ENCODE measurements at places on chromosomes 7 and 10.

- DNase-seq = no peak
Measured at GRCh38 chr7:92609921-92610518, 19.8 kb upstream of the FAM133B start.

GRCh38 chr7:98810153-98810802 is 59.5 kb downstream of the TMEM130 start:
- peak; percentile 3 for DNase-seq

GRCh38 chr7:158541346-158542010 is 46.1 kb downstream of the PTPRN2 start:
- DNase-seq = no peak

DNA sequence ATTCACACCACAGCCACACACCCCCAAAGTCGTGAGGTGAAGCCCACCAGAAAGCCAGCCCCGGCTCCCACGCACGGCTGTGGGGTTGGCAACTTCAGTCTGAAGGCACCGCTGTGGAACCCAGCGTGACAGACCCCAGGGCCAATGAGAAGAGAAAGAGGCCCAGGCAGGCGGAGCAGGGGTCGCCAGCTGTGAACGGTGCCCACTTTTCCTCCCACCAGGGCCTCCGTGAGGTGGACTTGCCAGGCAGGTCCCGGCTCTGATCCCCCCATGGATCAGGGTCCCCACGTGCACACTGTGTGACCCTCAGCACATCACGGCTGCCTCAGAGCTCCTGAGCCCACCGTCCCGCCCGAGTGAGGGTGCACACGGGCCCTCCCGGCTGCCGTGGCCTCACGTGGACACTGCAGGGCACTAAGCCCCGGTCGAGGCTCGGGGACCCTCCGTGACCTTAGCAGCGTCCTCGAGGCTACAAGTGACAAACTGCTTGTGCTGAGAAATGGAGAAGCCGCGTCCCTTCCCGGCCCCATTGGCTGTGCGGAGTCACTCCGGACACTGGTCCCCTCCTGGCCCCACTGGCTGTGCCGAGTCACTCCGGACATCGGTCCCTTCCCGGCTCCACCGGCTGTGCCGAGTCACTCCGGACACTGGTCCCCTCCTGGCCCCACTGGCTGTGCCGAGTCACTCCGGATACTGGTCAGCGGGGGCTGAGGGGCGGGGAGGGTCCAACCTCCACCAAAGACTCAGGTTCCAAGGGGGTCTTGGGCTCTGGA is 72.4 kb upstream of the PDGFA start:
- DNase-seq = no peak

DNA sequence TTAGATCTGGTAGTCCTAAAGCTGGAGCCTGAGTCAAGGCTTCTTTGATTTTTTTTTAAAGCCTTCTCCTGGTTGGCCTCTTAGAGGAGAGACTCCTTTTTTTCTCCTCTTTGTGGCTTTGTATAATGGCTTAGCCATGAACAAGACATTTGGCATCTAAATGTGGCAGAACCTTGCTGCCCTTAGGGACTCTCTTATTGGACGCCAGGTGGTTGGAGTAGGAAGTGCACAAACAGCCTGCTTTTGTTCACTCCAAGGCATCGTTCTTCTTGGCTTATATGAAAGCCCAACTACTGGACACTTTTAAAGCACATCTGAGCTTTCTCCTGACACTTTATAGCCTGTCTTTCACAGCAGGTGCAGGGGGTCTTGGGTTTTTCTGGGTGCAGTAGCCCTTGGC is 25.0 kb downstream of the ZPBP start:
- DNase-seq = no peak

- no peak for DNase-seq
Measured at GRCh38 chr10:89785095-89785494, 83.7 kb downstream of the KIF20B start.

DNA sequence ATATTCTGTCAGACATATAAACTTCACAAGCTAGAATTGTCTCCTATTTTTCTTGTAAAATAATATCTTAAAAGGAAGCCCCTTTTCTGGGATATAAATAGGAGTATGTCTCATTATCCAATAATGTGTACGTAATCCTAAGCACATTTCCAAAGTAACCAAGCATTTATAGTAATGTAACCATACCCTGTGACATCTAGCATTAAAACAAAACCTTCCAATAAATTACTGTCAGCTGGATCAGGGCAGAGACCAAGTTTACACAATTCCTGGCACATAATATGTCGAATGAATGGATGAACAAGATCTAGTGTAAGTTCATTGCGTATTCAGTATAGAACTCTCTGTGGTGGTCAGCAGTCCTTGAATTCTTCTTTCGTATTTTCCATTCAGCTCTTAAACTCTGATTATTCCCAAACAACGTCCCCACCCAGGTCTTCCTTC is 14.3 kb downstream of the CPED1 start:
- no peak for DNase-seq

DNA sequence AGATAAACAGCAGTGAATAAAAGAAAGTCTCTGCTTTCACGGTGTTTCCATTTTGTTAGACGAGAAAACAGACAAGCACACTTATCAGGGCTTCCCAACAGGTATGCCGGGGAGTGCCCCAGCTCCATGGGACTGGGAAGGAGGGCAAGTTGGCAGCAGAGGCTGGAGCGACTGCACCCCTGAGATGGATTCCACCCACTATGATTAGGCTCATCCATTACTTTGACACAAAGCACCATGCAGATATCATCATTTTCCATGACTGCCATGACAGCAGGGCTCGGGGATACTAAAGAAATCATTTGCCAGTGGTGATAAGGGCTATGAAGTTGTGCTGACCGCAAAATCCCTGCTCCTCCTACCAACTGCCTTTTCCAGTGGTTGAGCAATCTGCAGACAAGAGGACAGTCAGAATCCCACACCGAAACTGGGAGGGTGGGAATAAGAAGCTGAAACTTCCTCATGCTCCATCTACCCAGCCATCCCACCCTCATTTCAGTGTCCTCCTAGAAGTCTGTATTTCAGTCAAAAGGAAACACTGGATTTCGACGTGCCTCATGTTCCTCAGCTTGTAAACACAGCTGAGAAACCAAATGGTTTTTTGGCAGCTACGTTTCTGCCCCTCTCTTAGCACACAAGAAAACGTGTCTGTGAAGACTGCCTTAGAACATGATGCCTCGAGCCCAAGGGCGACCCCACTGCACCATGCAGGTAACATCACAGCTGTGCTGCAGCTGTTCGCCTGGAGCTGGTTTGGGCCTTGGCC is 15.5 kb downstream of the CREB3L2 start:
- DNase-seq = no peak

- no peak for DNase-seq
Measured at GRCh38 chr10:62456611-62457101, 82.5 kb downstream of the ZNF365 start.

- DNase-seq = no peak
Measured at GRCh38 chr7:81605493-81605892, 164.4 kb downstream of the HGF start.

DNA sequence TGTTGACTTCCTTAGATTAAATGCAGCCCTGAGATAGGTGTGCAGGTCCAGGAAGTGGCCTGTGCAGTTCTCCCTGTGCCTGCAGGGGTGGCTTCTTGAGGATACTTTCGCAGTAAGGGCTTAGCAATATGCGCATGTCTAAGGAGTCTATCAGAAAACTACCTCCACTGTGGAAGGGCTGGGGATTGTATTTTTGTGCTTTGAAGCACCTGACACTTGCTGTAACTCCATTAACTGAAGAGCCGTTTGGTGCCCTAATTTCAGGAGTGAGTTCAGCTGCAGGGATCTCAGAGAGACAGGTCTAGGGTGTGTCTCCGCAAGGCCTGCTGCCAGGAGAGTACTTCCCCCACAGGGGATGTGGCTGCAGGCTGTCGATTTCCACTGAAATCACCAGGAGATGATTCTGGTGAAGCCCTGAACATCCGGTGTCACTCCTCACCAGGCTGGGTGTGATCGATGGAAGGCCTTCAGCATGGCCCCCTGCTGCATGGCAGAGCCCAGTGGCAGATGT is 35.5 kb downstream of the IKZF1 start:
- DNase-seq = no peak

DNA sequence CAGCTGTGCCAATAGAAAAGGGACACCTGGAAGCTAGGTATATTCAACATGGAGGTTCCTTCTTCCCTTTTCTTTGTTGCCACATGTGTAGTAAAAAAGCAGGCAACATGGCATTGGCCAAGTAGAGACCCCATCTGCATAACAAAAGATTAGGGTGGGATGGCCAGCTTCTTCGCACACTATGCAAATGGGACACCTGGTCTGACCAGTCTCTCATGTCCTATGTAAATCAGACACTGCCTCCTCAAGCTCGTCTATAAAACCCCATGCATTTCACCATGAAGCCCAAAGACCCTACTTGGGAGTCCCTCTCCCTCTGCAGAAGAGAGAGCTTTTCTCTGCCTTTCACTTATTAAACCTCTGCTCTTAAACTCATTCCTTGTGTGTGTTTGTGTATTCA is 53.9 kb downstream of the MYL10 start:
- DNase-seq = no peak

DNA sequence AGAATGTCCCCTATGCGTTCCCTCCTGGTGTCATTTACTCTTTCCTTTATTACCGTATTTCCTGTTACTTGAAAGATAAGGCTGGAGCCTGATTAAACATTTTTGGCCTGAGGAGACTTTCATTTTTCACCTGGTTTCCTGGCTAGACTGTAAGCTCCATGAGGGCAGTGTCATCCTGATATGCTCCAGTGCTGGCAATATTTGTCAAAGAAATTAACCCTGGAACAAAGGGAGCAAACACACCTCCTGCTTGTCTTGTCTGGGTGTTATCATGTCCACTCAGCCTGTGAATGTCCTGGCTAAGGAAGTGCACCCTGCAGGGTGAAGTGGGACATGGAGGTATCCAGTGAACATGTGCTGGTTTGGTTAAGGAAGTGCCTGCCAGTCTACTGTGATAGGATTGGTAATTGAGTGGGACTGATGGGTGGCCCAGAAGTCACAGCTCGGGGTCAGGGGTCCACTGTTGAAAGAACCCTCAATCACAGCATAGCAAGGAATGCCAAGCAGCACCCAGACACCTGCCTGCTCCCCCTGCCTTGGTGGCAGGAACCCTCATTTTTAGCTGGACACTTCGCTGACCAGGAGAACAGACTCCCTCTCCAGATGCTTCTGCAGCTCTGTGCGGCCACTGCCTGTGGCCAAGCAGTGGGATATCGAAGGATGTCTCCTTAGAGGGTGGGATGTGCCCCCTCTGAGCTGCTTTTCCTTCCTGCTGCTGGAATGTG is 20.9 kb upstream of the PPIA start:
- no peak for DNase-seq

DNA sequence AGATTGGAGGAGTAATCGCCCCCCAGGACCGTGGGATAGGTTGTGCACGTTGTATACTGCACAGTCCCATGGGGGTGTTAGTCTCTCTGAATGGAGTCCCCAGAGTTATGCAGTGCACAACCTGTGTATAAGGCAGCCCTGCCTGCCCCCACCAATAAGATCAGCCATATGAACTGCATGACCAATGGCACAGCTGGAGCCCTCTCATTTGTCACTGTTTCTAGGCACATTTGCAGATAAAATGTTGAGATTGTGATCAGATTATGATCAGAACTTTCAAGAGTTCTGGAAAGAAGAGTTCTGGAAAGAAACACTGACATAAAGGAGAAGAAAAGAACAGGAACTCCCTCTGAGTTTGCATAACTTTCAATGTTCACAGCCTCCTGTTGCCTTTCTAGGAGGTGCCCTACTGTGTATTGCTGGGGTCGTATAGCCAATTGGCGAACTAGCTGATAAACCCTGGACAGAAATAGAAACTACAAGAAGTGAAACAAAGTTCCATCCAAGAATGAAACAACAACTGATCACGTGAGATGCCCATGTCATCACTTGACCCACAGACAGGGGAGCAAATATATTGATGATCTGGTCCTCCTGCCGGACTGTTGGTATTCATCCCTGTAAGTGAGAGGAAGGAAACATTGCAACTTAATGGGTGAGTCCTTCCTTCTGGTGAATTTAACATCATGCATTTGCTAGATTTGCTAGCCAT is 49.6 kb upstream of the TOMM7 start:
- DNase-seq = no peak

GRCh38 chr7:42238709-42239366 is 1.8 kb upstream of the GLI3 start:
- no peak for DNase-seq

DNA sequence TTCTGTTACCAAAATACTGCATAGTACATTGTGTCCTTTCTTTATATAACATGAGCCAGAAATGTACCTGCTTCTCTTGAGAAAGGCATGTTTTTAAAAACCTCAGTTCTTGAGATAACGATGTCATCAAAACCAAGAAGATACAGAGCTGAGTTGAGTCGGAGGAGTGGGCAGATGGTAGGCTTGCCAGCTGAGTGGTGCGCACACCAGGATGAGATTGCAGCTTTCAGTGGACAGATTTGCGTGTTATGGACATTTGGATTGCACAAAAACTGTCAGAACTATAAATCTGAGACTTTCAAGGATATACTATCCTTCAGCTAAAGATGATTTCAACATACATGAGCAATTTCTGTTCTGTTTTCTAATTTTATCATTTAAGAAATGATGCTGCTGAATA is 25.0 kb downstream of the PRKAR2B start:
- DNase-seq = no peak

GRCh38 chr7:34928052-34928451 is 109.2 kb downstream of the DPY19L1 start:
- DNase-seq = peak; percentile 82

DNA sequence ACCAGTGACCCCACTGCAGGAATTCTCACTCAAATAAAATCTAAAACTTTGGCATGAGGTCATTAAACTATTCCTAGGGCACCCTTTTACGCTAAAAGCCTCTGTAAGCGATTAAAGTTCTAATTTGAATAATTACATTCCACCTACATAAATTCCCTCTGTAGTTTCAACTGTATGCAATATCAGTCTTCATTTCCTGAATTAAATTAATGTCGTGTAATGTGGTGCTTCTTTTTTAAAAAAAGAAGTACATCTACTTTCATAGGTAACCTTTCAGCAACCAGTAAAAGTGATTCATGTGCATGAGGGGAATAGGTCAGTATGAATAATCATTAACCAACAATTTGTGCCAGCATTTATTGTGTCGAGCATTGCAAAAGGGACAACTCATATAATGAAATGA is 44.7 kb downstream of the IMMP2L start:
- no peak for DNase-seq

DNA sequence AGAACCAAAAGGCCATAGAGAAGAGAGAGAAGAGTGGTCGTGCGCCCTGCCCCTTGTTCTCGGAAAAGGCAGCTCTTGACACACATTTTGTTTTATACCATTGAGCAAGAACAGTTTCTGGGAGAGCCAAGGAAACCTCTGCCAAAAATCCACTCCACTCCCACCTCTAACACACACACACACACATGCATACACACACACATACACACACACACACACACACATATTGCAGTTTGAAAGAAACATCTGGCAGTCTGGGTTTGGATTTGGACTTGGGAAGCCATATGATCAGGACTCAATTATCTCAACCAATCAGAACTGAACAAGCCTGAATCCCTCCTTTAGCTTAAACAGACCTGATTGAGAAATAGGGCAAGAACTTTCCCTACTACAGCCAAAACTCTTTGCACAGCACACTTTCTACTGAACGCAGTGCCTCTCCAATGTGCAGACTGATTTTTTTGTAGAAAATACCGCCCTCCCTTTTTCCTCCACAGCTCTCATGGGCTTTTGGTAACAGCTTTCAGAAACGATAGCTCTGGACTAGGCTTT is 484.0 kb upstream of the ZWINT start:
- no peak for DNase-seq

All from substantia nigra (tissue), 51 donors.